Gastroesophageal sphincter (tissue), 4 donors: ENCODE measurements at places on chromosomes 2 and 18.

- ATAC-seq = no peak
These were observed 231.4 kb downstream of the FAM210A start for GRCh38 chr18:13494871-13495445.

DNA sequence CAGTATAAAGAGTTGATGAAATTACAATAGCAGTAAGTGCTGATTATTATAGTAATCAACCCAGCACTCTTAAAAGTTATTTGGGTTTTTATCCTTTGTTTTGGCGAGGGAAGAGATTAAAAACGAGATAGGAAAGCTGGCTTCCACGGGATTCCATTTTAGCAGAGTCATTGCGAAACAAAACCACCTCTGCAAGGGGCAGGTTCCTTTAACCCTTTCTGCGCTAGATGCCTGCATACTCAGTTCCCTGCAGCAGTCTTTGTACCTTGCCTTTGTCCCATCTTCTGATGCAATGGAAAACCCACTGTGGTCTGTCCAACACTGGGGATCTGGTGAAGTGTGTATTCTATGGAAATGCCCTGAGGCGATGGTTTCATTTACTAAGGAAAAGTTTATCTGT lies 2.7 kb downstream of the YPEL5 start:
- ATAC-seq = no peak

DNA sequence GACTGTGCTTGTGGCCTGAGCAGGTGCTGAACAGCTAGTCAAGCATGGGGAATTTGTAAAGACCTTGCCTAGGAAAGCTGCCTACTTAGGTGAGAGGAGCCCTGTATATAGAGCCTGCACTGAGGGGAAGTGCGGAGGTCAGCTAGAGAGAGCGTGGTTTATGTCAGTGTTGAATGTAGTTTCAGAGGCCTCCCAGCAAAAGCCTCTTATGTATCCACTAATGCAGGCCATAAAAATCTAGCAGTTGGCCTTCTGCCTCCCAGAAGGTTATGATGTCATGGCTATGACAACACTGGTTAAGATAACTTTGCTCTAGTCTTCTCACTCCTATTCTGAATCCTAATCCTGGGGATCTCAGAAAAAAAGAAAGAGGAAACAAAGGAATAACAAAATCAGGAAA lies 88.9 kb downstream of the ASXL3 start:
- ATAC-seq = no peak

DNA sequence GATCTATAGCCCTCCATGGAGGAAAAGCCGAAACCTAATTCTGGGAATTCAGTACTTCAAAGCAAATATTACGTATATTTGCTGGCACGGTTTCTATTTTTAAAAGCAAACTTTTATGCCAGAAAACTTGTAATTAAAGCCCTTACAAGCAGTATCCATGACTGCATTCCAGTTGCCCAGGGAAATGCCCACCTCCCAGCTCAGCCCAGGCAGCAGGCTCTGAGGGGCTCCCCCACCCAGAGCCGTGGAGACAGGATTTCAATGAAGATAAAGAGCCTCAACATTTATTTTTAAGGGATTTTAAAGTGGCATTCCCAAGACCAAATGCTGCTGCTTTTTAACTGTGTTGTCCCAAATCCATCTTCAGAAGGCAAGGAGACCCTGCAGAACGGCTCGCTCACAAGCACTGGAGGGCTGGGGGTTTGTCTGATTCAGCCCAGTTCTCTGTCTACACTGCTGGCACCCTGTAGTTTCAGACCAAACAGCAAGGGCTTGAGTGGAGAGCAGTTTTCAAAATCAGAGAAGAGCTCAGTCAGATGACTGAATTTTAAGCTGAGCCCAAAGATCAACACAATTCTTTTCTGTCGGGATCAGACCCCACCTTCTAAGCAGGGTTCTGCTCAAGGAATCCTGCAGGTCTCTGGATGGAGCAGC lies 105.1 kb downstream of the KCNF1 start:
- ATAC-seq = no peak

DNA sequence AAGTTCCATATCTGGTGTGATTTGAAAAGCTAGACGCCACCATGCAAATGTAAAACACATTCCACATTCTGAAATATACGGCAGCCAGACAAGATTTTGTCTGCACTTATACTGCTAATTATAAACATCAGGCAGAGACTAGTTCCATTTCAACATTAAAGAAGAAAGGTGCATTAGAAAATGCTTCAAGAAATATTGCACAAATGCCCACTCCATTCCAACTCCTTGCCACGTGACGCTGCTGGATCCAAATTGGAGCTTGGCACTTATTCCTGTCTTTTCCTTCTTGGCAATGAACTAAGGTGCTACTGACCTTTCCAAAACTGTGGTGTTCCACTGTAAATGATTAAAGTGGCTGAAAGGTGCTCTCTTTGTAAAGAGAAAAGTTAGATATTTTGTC lies 6.3 kb downstream of the COL6A3 start:
- ATAC-seq = no peak

DNA sequence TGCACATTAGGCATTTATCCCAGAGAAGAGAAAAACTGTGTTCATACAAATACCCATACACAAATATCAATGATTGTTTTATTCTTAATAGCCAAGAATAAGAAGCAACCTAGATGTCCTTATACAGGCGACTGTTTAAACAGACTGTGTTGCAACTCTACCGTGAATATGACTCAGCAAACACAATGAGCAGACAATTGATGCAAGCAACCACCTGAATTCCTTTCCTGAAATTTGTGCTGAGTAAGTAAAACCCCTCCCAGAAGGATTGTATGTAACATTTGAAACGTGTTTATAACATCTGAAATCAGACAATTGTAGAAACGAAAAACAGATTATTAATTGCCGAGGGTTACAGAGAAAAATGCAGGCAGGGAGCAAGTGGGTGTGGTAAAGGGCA lies 621.9 kb upstream of the SOX11 start:
- no peak for ATAC-seq

GRCh38 chr18:3002732-3003131 lies 10.2 kb downstream of the LPIN2 start:
- no peak for ATAC-seq

DNA sequence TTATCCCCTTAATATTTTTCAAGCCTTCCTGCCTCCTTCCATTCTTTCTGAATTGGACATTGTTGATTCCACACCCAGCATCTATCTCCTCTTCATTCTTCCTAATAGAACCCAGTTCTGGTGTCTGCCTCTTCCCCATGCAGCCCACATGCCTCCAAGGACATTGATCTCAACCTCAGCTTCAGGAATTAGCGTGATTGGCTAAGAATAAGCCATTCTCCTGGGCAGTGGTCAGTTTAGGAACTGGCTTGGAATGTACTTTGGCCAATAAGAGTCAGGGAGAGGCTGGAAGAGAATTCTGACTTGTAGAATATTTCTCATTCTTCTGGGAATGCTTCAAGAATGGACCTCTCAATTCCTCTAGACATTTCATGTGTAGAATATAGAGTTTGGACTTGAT lies 25.9 kb upstream of the GCC2 start:
- ATAC-seq = no peak
